AG09319 (cell line): ENCODE measurements at places on chromosomes 11 and 22.

GRCh38 chr11:35335226-35335625 lies 84.1 kb downstream of the SLC1A2 start:
- DNase-seq: no peak

- DNase-seq: no peak
Observed at GRCh38 chr11:9753021-9753420, 89.1 kb downstream of the SWAP70 start.

- DNase-seq: peak; percentile 54
Observed at GRCh38 chr11:111694851-111695250, 71.3 kb downstream of the PPP2R1B start.

DNA sequence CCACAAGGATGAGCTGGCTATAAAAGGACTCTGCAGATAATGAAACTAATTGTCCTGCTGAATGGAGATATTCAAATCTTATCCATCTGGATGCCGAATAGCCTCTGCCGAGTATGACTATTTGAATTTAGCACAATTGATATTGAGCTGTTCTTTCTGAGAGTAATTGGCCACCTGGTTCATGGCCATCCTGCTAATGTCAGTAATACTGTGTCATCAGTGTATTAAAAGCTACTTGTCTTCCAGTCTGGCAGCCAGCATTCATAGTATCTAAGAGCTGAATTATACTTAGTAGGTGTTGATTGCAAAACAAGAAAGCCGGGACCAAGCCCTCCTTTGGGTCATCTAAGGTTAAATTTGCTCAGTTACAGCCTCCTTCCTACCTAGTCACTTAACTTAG lies 310.7 kb upstream of the NCAM1 start:
- DNase-seq: no peak

DNA sequence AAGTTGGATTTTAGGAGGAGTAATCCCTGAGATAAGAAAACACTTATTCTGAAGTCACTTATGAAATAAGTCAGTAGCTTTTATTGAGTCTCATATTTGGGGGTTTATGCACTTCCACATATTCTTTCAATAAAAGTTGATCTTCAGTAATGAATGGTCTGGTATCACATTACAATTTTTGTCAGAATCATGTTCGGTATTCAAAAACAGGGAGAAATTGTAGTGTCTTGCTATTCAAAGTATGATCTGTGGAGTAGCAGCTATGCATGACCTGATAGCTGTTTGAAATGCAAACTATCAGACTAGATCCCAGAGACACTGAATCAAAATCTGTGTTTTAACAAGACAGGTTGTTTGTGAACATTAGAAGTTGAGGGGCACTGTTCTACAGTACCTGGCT lies 857.6 kb downstream of the METTL15 start:
- peak; percentile 7 for DNase-seq

GRCh38 chr11:82719361-82720105 lies 14.1 kb downstream of the FAM181B start:
- DNase-seq: no peak

DNA sequence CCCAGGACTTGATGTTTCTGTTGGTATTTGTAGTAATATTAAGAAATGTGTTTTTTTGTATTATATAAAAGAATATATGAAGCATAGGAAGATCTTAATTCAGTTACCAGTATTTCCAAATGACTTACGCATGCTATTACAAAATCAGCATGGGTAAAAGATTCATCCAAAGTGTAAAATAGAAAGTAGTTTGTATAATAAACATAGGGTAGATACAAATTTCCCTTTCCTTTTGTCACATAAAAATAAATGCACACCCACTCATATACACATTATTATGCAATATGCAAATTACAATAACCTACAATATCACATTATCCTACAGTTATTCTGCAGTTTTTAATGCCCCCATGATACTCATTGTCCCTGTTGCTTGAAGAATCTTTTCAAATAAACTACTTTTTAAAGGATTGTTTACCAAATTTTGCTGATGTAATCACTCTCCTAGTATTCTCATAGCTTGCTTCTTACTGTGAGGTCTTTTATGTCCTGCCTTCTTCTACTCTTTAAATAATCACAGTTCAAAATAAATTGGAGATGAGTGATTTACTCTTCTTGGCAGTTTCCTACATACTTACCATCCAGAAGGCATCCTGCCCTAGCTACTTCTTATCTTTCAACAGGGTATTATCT lies 244.0 kb downstream of the CASP12 start:
- no peak for DNase-seq

DNA sequence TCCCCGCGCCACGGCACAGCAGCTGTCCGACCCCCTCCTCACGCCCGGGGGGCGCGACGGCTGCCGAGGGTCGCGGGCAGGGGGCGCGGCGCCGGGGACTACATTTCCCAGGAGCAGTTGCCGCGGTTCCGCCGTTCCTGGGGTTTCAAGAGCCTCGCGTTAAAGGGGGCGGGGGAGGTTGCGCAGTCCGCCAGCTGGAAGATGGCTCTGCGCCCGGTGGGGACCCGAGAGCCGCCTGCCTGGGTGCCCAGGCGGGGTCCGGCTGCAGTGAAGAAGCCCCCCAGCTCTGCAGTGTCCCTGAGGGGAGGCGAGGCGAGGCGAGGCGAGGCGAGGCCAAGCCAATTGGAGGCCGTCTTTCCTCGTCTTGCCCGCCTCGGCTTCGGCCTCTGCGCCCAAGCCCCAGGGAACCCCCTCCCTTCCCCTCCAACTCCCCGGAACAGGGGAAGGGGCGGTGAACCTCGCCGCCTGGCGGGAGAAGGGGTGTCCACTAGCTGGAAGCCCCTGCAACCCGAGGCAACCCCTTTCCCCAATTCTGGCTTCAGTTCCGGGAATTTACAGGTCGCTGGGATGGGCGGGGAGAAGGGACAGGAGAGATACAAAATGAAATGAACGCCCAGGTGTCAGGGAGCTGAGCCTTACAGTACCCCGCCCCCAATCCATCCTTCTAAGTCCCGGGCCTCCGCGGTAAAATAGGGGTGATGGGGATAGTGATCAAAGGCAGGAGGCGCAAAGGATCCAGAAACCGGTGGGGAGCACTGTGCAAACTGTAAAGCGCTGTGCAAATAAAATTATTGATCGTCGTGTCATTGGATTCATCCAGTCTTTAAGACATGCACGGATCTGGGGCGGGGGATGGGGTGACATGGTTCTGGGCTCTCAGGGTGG lies 5.2 kb upstream of the GCAT start:
- no peak for DNase-seq

DNA sequence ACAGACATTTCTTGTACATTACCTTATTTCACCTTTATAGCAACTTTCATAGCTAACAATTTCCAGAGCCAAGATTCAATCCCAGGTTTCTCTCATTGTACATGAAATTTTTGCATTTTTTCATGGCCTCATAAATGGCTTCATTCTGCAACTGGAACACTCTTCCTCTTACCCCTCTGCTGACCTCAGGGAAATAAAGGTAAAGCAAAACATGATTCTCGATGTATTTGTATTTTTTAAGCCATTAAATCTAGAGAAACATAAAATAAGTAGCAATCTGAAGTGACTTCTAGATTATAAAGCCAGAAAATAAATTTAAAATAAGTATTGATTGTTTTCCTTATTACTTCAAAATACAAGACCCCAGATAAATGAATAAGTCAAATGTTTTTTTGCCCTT lies at the start of gene OR5T2:
TSS of gene OR5T2 (minus strand) at position 101 of the 400 bp plus-strand sequence. CDS start 1,193 bp downstream, outside the sequence.
- no peak for DNase-seq
